Upper lobe of left lung (tissue), 6 donors: ENCODE measurements at places on chromosomes 12 and 14.

GRCh38 chr12:2691345-2692071 is 103.3 kb upstream of the FKBP4 start:
- DNase-seq: peak; percentile 86

DNA sequence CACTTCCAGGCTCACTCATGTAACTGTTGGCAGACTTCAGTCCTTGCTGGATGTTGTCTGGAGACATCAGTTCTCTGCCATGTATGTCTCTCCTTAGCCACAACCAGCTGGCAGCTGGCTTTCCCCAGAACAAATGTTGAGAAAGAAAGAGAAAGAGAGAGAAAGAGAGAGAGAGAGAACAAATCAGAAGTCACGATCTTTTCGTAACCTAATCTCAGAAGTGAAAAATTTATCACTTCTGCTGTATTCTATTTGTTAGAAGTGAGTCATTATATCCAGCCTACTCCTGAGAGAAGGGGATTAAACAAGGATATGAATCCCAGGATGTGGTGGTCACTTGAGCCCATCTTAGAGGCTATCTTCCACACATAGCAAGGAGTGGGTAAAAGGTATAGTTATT is 101.2 kb downstream of the BTG1 start:
- DNase-seq: no peak

GRCh38 chr12:57139796-57140649 is 7.4 kb downstream of the LRP1-AS start:
- DNase-seq: no peak

- no peak for DNase-seq
These were observed 9.7 kb upstream of the TUBA1A start for GRCh38 chr12:49198431-49199155.

GRCh38 chr14:41634286-41634685 is 27.6 kb downstream of the LRFN5 start:
- no peak for DNase-seq
